ENCODE measurements at places on chromosomes 4 and X.

DNA sequence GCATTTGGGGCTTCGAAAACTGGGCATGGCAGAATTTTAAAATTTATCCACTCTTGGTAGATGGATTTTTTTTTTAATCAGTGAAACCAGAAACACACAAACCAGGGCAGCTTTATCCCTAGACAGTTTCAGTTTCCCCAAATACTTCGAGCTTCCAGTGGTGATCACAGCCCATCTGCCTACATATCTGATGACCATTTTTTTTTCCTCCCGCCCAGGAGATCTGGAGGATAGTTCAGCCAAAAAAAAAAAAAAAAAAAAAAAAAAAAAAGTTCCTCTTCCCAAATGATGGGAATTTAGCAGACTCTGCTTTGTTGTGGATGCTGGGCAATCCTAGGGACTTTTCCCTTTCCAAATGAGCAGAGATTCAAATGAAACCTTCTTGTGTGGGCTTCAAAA is 1.0 kb upstream of the TBC1D9 start:
- DNase-seq: no peak

DNA sequence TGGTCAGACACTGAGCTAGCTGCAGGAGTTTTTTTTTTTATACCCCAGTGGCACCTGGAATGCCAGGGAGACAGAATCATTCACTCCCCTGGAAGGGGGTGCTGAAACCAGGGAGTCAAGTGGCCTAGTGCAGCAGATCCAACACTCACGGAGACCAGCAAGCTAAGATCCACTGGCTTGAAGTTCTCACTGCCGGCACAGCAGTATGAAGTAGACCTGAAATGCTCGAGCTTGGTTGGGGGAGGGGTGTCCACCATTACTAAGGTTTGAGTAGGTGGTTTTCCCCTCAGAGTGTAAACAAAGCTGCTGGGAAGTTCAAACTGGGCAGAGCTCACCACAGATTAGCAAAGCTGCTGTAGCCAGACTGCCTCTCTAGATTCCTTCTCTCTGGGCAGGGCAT is 537.9 kb upstream of the LCORL start:
- DNase-seq: no peak

DNA sequence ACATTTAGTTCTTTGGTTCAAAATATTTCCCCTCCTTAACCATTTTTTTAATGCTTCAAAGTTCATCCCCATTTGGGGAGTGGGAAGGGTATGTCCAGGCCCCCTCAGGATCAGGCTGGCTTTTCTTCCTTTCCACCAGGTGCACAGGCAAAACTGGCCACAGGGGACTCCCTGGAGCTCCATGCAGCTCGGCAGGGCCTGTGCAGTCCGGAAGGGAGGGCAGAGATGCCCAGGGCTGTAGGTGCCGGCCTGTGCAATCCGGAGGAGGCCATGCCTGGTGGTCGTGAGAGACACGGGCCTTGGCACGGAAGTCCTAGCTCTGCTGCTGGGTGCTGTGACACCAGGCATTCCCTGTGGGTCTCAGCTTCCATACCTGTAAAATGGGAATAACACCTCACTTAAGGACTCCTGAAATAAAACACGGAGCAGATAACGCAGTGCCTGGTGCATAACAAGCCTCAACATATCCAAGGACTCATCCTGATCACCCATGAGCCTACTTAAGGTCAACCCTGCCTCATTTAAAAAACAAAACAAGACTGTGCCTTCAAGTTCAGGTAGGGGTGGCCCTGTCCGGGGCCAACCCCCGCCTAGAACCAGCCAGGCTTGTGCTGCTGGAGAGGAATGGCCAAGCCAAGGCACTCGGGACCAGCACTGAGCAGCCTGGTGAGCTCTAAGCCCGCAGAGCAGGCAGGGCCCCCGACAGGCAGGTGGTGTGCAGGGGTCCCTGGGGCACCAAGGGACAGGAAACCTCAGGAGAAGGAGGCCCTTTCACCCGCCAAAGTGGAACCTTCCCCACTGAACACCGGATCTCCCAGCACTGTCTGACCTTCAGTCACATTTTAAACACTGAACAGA is 21.2 kb upstream of the CYP4V2 start:
- no peak for DNase-seq

DNA sequence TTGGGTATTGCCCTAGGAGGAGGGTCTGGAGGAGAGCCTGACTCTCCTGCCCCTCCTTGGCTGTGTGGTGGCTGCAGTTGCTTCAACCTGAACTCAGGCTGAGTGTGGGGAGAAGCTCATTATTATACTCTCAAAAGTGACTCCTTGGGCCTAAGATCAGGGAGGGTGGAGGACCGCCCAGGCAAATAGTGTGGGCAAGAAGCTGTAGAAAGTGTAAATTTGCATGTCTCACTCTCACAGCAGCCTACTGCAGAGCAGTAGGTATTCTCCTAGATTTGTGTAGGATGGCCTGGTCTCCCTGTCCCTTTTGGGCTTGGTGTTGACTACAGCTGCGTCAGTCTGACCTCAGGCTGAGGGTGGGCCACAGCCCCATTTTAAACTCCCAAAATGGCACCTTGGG is 156.1 kb downstream of the ZNF330 start:
- no peak for DNase-seq

GRCh38 chr4:83074086-83074704 is 39.2 kb downstream of the COPS4 start:
- peak; percentile 10 for DNase-seq

DNA sequence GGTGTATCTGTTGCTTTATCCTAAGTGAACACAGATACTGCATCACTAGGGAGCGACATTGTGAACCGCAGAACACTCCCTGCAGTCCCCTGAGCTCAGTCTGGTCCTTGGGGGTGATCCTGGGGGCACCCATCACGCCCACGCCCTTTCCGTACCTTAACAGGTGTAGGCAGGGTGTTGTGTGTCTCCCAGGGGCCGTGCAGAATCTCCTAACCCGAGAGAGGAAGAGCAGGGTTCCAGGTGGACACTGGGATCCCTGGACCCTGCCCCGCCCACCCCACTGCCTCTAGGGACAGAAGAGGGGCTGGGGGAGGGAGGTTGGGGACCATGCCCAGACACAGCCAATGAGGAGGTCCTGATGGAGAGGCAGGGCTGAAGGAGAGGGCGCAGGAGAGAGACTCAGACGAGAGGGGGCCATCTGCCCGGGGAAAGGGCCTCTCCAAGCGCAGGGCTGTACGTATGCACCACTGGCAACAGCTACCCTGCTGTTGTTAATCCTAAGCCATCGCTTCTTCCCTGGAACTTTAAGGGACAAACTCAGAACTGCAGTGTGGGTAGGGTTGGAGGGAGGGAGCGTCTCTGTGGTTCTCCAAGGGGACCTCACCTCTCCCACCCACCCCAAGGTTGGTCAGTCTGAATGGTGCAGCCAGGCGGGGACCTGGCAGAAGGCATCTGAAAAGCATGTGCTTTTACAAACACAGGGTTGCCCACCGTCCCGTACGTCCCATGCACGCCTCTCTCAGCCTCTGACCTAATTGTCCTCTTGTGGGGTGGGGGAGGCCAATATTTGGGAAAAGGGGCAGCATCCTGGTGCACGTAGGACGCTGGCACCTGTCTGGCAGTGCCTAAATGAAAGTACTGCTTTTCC is 2.5 kb downstream of the P2RY8 start:
- DNase-seq: no peak

GRCh38 chrX:150767475-150768131 is 74.4 kb downstream of the MTMR1 start:
- no peak for DNase-seq

DNA sequence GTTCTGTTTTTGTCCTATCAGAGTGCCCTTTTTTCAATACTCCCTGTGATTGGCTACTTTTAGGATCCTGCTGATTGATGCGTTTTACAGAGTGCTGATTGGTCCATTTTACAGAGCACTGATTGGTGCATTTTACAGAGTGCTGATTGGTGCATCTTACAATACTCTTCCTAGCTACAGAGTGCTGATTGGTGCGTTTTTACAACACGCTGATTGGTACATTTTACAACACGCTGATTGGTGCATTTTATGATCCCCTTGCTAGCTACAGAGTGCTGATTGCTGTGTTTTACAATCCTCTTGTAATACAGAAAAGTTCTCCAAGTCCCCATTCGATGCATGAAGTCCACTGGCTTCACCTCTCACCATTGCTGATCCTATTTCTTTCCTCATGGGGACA is 176.8 kb downstream of the GC start:
- DNase-seq: no peak

GRCh38 chr4:3353752-3354454 is 61.1 kb downstream of the RGS12 start:
- no peak for DNase-seq
